ENCODE measurements at places on chromosomes 6 and 20.

DNA sequence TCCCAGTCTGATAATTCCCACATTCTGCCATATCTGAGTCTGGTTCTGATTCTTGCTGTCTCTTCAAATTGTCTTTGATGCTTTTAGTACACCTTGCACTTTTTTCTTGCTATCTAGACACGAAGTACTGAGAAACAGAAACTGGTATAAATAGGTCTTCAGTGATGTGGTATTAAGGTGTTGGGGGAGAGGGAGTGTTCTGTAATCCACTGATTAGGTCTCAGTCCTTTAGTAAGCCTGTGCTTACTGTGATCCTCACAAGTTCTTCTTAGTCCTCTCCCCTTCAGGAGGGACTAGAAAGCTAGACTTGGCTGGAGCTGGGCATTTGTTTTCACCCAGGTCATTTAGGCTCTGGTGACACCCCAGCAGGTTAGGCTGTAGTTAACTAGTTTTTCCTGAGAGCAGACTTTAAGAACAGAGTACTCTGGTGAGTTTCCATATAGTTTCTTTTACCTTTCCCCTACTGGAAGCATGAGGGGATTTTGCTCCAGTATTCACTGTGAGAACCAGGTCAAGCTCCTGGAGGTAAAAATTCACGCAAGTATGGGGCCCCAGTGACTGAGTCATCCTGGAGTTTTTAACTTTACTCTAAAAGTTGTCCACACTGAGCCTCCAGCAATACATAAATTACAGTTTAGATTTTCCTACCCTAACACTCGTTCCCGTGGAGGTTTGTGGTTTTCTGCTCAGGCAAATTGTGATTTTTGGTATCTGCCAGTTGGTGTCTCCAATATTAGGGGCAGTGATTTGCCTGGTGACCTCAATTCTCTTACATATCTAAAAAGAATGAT lies 154.6 kb downstream of the CDKAL1 start:
- DNase-seq: peak; percentile 68

DNA sequence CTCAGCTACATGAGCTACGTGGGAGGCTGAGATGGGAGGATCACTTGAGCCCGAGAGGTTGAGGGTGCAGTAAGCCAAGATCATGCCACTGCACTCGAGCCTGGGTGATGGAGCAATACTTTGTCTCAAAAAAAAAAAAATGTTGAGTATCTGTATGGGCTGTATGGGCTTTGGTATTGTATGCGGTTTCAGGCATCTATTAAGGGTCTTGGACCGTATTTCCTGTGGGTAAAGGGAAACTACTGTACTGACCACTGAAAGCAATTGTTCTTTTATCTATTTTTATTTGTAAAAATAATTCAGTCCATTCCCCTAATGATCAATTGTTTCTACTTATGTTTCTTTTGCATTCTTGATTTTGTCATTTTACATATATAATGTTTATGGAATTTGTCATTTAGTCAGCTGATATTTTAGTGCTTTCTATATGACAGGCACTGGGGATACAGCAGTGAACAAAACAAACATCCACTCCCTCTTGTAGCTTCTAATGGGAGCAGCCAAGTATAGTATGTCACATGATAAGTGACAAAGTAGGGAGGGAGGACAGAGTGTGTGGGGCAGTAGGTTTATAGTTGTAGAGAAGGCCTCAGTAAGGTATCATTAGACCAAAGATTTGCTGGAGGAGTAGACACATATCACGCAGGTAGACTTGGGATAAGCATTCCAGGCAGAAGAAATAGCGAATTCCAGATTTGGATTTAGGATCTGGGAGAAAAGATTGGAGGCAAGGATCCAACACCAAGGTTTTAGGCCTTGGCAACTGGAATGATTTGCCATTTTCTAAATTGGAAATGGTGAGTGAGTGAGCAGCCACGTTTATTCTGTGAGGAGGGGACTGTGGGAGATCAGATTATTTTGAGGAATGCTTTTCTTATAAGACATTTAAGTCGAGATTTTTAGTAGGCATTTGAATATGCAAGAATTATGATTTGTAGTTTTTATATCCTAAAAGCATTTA lies 6.0 kb downstream of the PCMT1 start:
- no peak for DNase-seq

DNA sequence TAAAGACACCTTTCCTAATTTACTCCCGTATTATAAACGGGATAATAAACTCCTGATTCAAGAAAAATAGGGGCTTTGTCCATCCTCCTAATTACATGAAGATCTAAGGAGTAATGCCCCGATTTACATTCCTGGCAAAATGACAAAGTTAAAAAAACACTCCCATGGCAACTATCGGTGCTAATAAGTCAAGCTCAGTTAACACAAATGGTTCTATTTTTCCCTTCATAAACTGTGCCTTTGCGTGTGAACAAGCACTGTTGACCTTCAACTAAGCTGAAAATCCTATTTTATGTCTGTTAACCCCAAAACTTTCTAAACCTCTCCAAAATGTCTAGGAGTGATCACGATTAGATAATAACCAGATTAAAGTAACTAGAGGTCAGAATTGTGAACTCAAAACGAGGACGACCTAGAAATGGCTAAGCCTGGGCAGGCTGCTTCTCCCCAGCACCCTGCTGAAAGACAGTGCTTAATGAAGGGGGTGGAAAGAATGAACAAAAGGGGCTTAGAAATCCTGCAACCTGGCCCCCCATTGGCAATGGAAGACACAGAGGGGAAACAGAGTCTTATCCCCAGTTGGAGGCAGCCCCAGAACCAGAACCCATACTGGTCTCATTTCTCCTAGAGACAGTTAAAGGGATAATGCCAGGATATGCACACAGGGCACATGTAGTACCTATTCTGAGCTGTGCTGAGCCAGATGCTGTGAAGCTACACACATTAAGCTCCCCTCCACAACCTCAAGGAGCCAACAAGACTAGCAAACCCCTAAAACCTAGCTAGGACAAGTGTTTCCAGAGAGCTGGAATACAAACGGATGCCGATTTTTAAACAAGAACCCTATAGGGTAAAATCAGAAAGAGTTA lies 23.0 kb downstream of the SLC23A2 start:
- DNase-seq: peak; percentile 48

GRCh38 chr6:123990376-123990775 lies 186.7 kb downstream of the NKAIN2 start:
- no peak for DNase-seq

DNA sequence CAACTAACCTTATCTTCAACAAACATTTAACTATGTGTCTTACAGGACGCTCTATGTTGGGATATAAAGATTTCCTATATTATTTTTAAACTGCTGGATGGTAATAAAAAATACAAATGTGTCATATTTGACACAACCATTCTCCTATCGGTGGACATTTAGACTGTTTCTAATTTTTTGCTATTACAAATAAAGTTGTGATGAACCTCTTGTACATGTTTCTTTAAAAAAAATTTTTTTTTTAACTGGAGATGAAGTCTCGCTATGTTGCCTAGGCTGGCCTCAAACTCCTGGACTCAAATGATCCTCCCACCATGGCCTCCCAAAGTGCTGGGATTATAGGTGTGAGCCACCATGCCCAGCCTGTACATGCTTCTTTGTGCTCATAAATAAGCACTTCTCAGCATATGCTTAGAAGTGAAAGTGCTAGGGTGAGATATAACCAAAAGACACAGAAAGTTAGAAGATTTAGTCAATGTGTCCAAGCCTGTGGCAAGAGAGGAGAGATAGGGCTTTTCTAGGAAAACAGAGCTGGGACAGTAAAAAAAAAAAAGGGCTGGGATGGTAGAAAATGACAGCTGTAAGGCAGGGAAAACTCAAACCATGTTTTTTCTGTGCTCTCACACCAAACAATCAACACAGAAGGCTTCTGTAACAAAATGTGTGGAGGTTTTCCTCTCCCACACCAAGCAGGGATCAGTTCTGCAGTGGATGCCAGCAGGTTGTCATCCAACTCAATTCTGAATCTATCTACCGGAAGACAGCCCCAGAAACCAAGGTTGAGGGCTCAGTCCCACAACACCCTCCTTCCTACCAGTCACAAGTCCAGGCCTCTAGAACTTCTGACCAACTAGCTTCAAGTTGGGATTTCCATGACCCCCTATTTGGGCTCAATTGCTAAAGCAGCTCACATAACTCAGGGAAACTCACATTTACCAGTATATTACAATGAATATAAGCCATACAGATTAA lies 70.0 kb upstream of the SMIM29 start:
- no peak for DNase-seq

DNA sequence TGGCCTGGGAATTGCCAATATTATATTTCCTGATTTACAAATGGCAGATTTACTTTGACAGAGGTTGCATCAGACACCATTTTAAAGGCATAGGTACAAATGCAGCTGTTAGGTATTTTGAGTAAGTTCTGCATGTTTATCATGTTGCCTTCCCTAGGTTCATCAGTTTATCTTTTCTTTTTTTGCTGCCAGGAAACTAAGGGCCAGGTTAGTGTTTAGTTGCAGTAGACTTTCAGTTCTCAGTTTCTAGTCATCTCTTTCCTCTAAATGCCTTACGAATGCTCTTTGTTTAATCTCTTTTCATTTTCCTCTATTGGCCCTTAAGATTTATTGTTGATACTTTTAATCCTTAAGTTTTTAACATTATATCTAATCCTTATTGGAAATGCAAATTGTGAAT lies 129.9 kb downstream of the SMAP1 start:
- DNase-seq: no peak
